A549 treated with AZD2906 at 1 μM for 4 hours (cell line): ENCODE measurements at places on chromosomes 3 and 15. TPM values are rescaled to one million over a fixed set of nuclear protein-coding genes. Genes with fewer than 3 reads are reported as not detected.

Gene STRIT1
- total RNA-seq: not detected in 5 replicates

Gene TM6SF1
- 0.09 to 0.13 TPM (median 0.10 TPM) in 4 of 5 replicates, not detected in the other for total RNA-seq

Gene SCG5
- total RNA-seq: 1.4 to 2.1 TPM (median 1.9 TPM) in 5 replicates

Gene SPATA12
- total RNA-seq: 0.29 to 0.55 TPM (median 0.39 TPM) in 5 replicates

Gene MME
- total RNA-seq: 0.12 TPM in 1 of 5 replicates, not detected in the others

Gene CLEC3B
- total RNA-seq: 0.14 to 0.19 TPM in 2 of 5 replicates, not detected in the others

Gene THBS1
- 45.7 to 91.7 TPM (median 62.9 TPM) in 5 replicates for total RNA-seq

Gene SNX22
- total RNA-seq: 0.49 to 1.2 TPM (median 0.95 TPM) in 5 replicates

Gene WWTR1
- 142 to 178 TPM (median 162 TPM) in 5 replicates for total RNA-seq

Gene GRAMD1C
- total RNA-seq: 0.24 to 0.78 TPM (median 0.46 TPM) in 5 replicates

Gene TGM5
- total RNA-seq: not detected in 5 replicates

Gene MRPS11
- 90.1 to 122 TPM (median 109 TPM) in 5 replicates for total RNA-seq

Gene EFCAB12
- total RNA-seq: 0.70 to 1.3 TPM (median 1.0 TPM) in 5 replicates

Gene GOLGA6L7
- total RNA-seq: not detected in 5 replicates

Gene DNASE1L3
- 0.05 to 0.11 TPM (median 0.10 TPM) in 4 of 5 replicates, not detected in the other for total RNA-seq

Gene ALPK3
- total RNA-seq: 0.07 to 0.15 TPM (median 0.12 TPM) in 5 replicates

Gene ROBO1
- 8.3 to 18.4 TPM (median 13.3 TPM) in 5 replicates for total RNA-seq

Gene SERINC4
- total RNA-seq: 0.05 to 0.10 TPM (median 0.09 TPM) in 4 of 5 replicates, not detected in the other

Gene EIF4A2
- total RNA-seq: 126 to 141 TPM (median 129 TPM) in 5 replicates

Gene C15orf39
- 27.8 to 36.6 TPM (median 33.9 TPM) in 5 replicates for total RNA-seq

Gene GPR149
- not detected in 5 replicates for total RNA-seq

Gene NTRK3
- 18.4 to 24.5 TPM (median 20.3 TPM) in 5 replicates for total RNA-seq

Gene AGBL1
- not detected in 5 replicates for total RNA-seq

Gene PAK6
- total RNA-seq: 0.21 to 0.46 TPM (median 0.29 TPM) in 5 replicates

Gene ATP13A4
- 0.15 TPM in 1 of 5 replicates, not detected in the others for total RNA-seq

Gene TMEM108
- 0.12 TPM in 1 of 5 replicates, not detected in the others for total RNA-seq

Gene SPINK8
- not detected in 5 replicates for total RNA-seq

Gene ISLR
- 0.21 to 0.39 TPM (median 0.29 TPM) in 5 replicates for total RNA-seq

Gene ARGFX
- total RNA-seq: not detected in 5 replicates

Gene PLS1
- total RNA-seq: 8.4 to 11.1 TPM (median 9.6 TPM) in 5 replicates

Gene ADAMTS17
- 0.13 to 0.42 TPM (median 0.16 TPM) in 5 replicates for total RNA-seq

Gene C3orf52
- total RNA-seq: 8.9 to 12.3 TPM (median 10.6 TPM) in 5 replicates

Gene ITIH1
- not detected in 5 replicates for total RNA-seq

Gene NDUFAF3
- 56.6 to 92.9 TPM (median 89.5 TPM) in 5 replicates for total RNA-seq

Gene MED12L
- 0.32 to 0.90 TPM (median 0.42 TPM) in 5 replicates for total RNA-seq

Gene TTC21A
- 1.2 to 2.8 TPM (median 2.1 TPM) in 5 replicates for total RNA-seq

Gene GAP43
- total RNA-seq: 0.05 to 0.07 TPM (median 0.06 TPM) in 4 of 5 replicates, not detected in the other

Gene ARHGAP11A
- 45.6 to 92.6 TPM (median 60.3 TPM) in 5 replicates for total RNA-seq

Gene DPPA4
- total RNA-seq: not detected in 5 replicates

Gene CD96
- total RNA-seq: not detected in 5 replicates

Gene MOBP
- 0.02 to 0.18 TPM (median 0.10 TPM) in 5 replicates for total RNA-seq

Gene PPM1L
- total RNA-seq: 0.46 to 0.68 TPM (median 0.55 TPM) in 5 replicates

Gene THOC7
- total RNA-seq: 55.7 to 69.2 TPM (median 56.9 TPM) in 5 replicates

Gene BFSP2
- total RNA-seq: not detected in 5 replicates

Gene KIF7
- 3.4 to 5.1 TPM (median 4.1 TPM) in 5 replicates for total RNA-seq

Gene NR1I2
- total RNA-seq: not detected in 5 replicates

Gene NOX5
- 0.17 to 0.35 TPM (median 0.23 TPM) in 5 replicates for total RNA-seq

Gene GOLGA8G
- not detected in 5 replicates for total RNA-seq

Gene SHQ1
- 15.6 to 18.2 TPM (median 16.2 TPM) in 5 replicates for total RNA-seq

Gene HTR3E
- total RNA-seq: not detected in 5 replicates

Gene ACP3
- total RNA-seq: 0.03 to 0.11 TPM (median 0.05 TPM) in 3 of 5 replicates, not detected in the others
